ENCODE measurements at places on chromosomes 13 and 19. TPM values are rescaled to one million over a fixed set of nuclear protein-coding genes. Genes with fewer than 3 reads are reported as not detected.

Gene PPP2R1A
- total RNA-seq, result 213 TPM

Gene PROZ
- not detected for total RNA-seq

Gene ZNF865
- 1.5 TPM for total RNA-seq

Gene TEAD2
- total RNA-seq, result 11.0 TPM

Gene B3GNT8
- 3.4 TPM for total RNA-seq

Gene CDC42EP5
- 5.5 TPM for total RNA-seq

Gene ZNF850
- 2.2 TPM for total RNA-seq

Gene BRSK1
- total RNA-seq, result 5.6 TPM

Gene DPP9
- 156 TPM for total RNA-seq

Gene SLITRK5
- not detected for total RNA-seq

Gene FAAP24
- total RNA-seq, result 4.3 TPM

Gene SCAF1
- 24.2 TPM for total RNA-seq

Gene RASAL3
- total RNA-seq, result not detected

Gene ZNF829
- total RNA-seq, result 5.1 TPM

Gene EMC10
- 77.1 TPM for total RNA-seq

Gene SCN1B
- 0.83 TPM for total RNA-seq

Gene ICAM4
- total RNA-seq, result 1.1 TPM

Gene SLC25A42
- total RNA-seq, result 3.0 TPM

Gene NCR1
- not detected for total RNA-seq

Gene DPY19L3
- total RNA-seq, result 12.3 TPM

Gene MYBPC2
- total RNA-seq, result not detected

Gene FIZ1
- 13.4 TPM for total RNA-seq

Gene KLK8
- 51.5 TPM for total RNA-seq

Gene VAV1
- 0.17 TPM for total RNA-seq

Gene IL11
- 2.5 TPM for total RNA-seq

Gene ZNF540
- total RNA-seq, result 0.35 TPM

Gene IFNL1
- not detected for total RNA-seq

Gene CCDC8
- total RNA-seq, result 94.6 TPM

Gene LGI4
- total RNA-seq, result 0.17 TPM

Gene ATXN8OS
- total RNA-seq, result not detected

Gene CGB2
- total RNA-seq, result not detected

Gene RETN
- not detected for total RNA-seq

Gene ADGRE1
- total RNA-seq, result not detected

Gene LYPD3
- 30.7 TPM for total RNA-seq

Gene PGLYRP2
- not detected for total RNA-seq

Gene TPTE2
- not detected for total RNA-seq

Gene FKBP8
- 201 TPM for total RNA-seq

Gene NXNL1
- not detected for total RNA-seq

Gene PRODH2
- not detected for total RNA-seq
